ENCODE measurements at places on chromosomes 11 and 22.

- DNase-seq, result no peak
Observed at GRCh38 chr22:39908737-39909136, 7.9 kb downstream of the GRAP2 start.

- peak; percentile 56 for DNase-seq
Observed at GRCh38 chr11:75429902-75430713, 2.9 kb downstream of the KLHL35 start.

DNA sequence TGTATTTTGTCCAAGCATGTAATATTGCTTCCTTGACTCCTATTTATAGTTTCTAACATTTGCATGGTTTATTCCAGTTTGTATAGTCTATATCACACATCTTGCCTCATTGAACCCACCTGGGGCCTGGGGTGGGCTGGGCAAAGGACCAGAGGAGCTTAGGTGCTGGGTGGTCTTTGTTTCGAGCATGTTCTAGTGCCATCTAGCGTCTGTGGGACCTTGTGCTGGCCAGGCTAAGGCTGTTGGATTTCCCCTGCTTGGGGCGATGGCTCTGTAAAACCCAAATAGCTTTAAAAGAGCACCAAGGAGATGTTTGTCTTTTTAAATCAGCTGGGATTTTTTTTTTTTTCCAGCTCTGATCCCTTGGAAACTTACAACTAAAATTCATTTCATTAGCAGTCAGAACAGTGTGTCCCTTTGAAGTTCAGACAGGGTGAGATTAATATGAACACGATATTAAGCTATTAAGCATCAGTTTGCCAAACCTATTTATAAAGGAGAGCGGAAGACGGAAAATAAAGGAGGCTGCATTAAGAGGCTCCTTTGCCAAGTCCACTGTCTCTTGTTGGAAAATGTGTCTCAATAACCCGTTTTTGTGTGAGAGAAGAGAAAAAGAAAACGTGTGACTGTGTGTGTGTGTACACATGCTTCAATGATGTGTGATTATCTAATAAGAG, 157.4 kb downstream of the COMMD9 start:
- DNase-seq, result peak; percentile 57

DNA sequence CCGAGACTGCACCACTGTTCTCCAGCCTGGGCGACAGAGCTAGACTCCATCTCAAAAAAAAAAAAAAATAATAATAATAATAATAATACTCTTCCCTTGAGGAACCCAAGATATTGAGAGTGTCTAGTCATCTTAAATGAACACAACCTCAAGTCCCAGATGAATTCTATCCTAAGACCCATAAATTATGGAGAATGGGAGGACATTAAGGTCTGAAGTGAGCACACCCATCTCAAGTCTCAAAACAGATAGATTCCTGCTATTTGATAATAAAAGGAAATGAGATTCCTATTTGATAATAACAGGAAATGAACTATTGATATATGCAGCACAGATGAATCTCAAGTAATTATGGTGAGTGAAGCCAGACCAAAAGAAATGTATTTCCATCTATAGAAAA, 51.5 kb downstream of the MAPK1 start:
- no peak for DNase-seq

- DNase-seq, result no peak
Observed at GRCh38 chr11:61061081-61061826, 41.0 kb upstream of the CD5 start.

DNA sequence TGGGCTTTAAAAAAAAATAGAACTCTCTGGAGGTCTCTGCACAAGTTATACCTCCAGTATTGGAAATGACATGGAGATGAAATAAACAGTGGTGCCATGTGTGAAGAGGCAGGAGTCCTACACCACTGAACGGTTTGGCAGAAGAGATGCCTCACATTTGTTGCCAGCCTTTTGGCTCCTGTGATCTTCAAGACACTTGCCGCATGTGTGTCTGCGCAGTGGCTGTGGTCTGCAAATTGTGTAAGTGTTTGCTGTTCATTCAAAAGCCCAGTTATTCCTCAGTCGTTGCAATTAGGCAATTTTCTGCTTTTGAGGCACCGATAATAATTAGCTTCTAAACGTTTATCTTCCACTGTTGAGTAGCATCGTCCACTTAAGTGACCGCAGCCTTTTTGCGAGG, 319.1 kb downstream of the BRD1 start:
- DNase-seq, result no peak

DNA sequence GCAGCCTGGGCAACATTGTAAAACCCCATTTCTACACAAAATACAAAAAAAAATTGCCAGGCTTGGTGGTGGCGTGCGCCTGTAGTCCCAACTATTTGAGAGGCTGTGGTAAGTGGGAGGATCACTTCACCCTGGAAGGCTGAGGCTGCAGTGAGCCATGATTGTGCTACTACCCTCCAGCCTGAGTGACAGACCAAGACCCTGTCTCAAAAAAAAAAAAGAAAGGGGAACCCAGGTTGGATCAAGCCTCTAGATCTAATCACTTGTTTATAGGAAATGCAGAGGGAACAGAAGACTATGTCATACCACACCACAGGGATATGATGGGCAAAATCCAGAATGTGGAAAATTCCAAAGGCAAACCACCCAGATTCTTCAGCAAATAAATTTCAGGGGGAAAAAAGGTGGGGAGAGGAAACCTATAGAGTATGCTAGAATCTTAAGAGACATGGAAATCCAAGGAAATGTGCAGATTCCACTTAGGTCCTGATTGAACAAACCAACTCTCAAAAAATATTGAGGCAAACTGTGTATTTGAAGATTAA, 16.5 kb upstream of the MALAT1 start:
- no peak for DNase-seq

DNA sequence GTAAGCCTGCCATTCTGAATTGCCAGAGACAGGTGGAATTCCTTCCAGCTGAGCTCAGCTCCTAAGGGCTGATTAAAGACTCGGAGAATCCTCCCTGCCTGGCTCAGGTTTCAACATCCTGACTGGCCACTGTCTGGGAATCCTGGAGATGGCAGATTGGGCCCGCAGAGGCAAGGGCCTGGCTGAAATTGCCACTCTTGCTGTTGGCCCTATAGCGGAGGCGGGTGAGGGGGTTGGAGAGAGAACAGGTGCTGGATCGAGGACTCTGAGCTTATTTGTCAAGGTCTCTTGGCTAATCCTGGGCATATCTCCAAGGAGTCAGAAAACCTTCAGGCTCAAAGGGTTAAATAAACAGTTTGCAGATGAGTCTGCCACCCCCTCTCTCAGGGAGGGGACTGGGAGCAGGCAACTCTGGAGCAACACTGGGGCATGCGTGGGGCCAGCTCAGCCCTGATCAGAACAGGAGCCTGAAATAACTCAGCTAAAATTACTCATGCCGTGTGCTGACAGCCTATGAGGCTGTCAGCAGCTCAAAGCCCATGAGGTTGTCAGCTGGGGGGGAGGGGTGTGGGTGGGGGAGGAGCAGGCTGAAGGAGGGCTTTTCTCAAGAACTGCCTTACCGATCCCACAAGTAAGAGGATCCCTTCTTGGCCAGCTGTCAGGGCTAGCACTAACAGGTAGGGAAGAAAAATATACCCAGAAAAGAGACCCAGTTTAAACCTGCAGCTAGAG, 14.7 kb upstream of the MFRP start:
- peak; percentile 89 for DNase-seq

GRCh38 chr22:38446018-38446601, 8.9 kb downstream of the KCNJ4 start:
- no peak for DNase-seq

DNA sequence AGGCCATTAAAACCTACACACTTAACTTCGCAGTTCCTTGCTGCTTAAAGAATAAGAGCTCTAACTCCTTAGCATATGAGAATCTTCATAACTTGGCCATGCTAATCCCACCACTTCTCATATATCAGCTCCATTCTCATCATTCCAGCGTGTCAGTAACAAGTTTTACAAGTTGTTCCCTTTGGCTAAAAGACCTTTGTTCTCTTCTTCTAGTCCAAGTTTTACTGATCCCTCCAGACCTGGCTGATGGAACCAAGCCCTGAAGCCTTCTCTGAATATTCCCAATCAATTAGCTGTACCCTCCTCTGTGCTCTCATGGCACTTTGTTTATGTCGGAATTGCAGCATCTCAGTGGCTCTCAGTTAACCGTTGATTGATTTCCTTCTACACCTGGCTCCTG, 35.8 kb downstream of the GAB2 start:
- DNase-seq, result no peak

- DNase-seq, result no peak
Observed at GRCh38 chr11:65063532-65063931, 5.2 kb upstream of the NAALADL1 start.

DNA sequence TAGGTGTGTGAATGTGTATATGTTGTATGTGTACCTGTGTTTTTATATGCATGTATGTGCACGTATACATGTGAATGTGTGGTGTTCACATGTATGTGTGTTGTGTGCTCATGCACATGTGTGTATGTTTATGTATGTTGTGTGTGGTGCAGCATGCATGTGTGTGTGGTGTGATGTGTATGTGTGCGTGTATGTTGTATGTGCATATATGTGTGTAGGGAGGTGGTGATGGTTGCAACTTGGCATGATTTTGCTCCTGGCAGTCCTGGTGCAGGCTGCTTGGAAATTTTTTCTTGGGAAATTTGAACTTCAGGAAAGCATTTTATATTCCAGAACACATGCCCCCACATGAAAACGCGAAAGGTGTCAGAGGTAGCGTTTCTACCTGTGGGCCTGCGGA, 1177.8 kb downstream of the TBC1D22A start:
- DNase-seq, result no peak

Measured in heart left ventricle (tissue), 16 donors.